ENCODE measurements at places on chromosomes 6 and 20.

- no peak for DNase-seq
Measured at GRCh38 chr20:56111961-56112730, 106.8 kb upstream of the CBLN4 start.

DNA sequence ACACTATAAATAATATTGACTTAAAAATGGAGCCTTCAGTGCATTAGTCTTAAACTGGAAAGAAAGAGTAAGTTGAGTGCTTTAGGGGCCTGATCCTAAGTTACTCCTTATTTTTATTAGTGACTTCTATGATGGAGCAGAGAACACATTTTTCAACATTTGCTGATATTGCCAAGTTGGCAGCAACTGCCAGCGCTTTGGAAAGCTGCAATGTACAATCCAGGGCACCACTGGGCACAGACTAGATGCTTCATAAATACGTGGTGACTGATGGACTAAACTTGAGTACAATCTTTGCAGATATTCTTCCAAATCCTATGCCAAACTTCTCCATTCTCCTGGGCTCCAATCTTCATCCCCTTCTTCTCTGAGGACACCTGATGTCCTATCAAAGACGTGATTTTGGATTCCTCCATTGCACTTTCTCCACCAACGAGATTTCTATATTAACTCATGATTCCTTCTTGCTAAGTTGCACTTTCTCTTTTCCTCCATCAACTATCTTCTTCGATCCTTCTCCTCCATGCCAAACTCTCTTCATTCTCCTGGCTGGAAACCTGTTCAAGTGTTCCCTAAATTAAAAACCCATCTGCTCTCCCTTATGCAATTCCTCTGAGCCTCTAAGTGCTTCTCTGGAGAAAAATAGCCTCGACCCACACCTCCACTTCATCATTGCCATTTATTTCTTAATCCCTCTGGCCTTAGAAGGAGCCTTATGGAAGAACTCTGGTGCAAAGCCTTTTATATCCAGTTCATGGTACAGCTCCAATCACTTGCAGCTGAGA, 28.5 kb upstream of the PAK5 start:
- DNase-seq: no peak

DNA sequence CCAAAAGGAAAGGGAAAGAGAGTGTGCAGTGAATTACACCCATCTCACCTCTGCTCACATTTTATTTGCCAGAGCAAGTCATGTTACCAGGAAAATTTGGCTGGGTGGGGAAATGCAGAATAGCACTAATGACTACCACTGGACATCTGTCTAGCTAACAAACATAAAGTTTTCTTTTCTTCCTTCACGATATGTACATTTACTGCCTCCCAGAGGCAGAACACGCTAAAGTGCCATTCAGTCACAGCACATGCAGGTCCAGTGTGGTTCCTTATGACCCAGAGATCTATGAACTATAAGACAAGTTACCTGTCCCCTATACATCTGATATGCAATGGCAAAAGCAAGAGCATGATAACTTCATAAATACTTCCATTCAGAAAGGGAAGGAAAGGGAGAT, 194.1 kb downstream of the OGFRL1 start:
- peak; percentile 66 for DNase-seq

GRCh38 chr6:107319906-107320530, 139.3 kb downstream of the PDSS2 start:
- DNase-seq: no peak

- peak; percentile 56 for DNase-seq
Measured at GRCh38 chr6:32192608-32193039, at the start of gene GPSM3. TSS of gene GPSM3 (minus strand) at chr6:32192643. CDS start at chr6:32192513, 130 bp downstream.

DNA sequence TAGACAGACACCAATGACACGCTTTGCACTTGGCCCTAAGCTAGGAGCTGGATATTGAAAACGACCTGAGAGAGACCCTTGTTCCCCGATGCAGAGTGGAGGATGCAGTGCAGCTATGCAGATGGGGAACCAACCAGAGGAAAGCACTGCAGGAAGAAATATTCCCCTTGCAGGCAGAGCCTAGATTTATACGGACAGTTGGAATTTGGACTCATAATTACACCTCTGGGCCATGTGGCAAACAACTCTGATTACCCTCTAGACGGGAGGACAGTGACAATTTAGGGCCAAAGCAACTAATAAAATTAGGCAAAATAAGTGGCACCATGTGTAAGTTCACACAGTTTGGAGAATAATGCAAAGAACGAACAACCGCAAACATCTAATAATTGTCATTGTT, 12.3 kb downstream of the PMEPA1 start:
- DNase-seq: peak; percentile 2

DNA sequence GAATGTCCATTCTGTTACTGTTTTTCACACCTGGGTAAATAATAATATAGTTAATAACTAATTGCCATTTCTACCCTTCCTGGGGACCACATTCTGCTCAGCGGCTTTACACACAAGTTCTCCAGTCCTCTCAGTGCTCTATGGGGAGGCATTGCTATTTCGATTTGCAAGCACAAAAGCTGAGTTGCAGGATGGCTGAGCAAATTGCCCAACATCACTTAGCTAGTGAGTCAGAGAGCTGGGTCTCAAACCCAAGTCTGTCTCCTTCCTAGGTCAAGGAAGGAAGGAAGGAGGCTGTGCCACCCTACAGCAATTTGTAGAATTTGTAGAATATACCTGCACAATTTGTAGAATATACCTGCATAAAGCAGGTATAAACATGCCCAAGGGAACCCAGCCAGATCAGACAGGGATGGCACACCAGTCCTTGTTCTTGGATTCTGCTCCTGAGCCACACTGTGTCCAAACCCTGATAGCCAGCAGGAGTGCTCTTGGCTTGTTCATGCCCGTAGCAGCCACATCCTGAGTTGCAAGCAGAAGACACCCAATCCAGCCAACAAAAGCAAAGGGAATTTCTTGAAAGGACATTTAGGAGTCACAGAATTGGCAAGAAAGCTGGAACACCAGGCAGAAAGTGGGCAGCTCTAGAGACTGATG, 56.9 kb downstream of the LY86 start:
- no peak for DNase-seq

DNA sequence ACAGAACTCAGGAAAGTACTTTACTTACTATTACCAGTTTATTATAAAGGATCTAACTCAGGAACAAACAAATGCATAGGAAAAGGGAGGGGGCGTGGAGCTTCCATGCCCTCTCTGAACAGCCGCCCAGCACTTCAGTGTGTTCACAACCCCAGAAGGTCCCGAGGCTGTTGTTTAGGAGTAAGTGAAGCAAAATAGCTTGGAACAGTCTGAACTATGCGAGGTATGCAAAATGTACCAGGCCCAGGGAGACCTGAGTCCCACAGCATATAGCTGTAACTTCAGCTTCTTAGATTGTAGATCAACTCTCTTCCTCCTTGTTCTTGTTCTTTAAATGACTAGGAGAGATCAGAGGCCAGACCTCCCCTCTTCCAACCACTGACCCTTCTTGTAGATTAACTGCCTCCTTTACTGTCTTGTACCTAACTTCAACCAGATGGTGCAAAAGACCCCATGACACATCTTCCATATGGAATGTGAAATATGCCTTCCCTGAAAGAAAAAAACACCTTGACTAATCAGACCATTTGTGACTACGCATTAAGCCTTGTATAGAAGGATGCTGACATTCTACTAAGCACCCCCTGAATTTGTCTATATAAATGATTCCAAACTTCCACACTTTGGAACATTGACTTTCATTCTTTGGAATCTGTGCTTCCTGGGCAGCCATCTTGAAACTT, 98.8 kb upstream of the SNX9 start:
- DNase-seq: peak; percentile 74

DNA sequence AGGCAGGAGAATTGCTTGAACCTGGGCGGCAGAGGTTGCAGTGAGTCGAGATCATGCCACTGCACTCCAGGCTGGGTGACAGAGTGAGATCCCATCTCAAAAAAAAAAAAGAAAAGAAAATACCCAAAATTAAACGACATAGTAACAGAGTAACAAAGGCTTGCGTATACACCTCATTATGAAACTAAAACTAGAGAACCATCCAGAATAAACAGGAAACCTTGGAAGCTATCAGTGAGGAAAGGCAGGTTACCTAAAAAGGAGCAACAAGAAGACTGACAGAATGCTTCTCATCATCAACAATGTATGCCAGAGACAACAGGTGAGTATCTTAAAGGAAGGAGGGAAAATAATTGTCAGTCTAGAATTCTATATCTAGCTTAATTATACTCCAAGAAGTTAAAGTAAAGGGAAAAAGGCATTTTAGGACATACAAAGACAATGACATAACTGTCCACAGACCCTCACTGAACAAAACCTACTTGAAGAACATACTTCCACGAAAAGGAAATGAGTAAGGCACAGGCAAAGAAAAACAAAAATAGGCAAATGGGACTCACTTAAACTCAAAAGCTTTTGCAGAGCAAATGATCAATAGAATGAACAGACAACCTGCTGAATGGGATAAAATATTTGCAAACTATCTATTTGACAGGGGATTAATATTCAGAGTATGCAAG, 64.1 kb upstream of the NT5E start:
- no peak for DNase-seq

DNA sequence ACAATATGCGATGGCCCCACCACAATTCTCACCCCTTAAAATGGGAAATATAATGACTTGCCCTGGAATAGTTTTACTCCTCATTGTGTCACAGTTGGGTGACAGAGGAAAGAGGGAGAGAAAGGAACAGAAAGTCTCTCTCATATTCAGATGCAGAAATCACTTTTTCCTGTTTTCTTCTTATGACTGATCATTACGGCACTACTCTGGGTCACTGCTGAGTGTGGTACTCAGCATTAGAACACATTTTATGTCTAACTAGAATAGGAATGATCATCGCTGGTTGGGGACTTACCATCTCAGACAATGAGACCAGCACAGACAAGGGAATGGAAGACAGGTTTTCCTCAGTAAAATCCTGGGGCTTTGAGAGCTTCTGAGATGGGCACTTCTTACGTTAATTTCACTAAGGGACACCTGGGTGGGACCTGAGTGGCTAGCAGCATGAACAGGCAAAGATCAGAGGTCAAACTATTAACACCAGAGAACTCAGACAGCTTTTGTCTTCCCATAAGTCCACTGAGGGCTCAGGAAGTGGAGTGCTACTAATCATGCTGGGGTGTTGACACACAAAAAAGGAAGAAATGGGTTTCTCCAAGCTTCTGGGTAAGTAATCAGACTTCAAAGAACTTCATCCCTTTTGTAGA, 54.9 kb upstream of the ARHGAP18 start:
- DNase-seq: no peak

GRCh38 chr6:170045563-170045960, 245.3 kb downstream of the DLL1 start:
- no peak for DNase-seq

DNA sequence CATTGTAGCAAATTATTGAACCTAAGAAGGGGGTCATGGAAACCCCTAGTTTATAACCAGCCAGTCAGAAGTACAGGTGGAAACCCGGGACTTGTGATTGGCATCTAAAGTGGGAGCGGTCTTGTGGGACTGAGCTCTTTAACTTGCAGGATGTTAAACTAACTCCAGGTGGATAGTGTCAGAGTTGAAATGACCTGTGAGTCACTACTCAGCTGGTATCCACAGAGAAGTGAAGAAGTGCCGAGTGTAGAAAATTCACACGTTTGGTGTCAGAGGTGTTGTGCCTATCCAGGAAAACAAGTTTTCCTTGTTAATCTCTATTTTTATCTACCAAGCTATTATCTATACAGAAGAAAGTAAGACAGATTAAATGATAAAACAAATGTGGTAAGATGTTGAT, 179.7 kb downstream of the ADGRG6 start:
- peak; percentile 2 for DNase-seq

GRCh38 chr6:94639564-94639963, 937.8 kb upstream of the MANEA start:
- no peak for DNase-seq

GRCh38 chr20:34017610-34018009, 23.9 kb downstream of the RALY start:
- peak; percentile 74 for DNase-seq

GRCh38 chr6:83462524-83462923, 31.7 kb upstream of the ME1 start:
- no peak for DNase-seq

All from choroid plexus epithelial cell (primary cell).